ENCODE measurements at places on chromosomes 12 and 14.
A peak's percentile ranks its signal among the peaks of the same experiment; 100 is the strongest.

- DNase-seq, result no peak
Measured at GRCh38 chr12:26469421-26470180, 274.2 kb downstream of the SSPN start.

DNA sequence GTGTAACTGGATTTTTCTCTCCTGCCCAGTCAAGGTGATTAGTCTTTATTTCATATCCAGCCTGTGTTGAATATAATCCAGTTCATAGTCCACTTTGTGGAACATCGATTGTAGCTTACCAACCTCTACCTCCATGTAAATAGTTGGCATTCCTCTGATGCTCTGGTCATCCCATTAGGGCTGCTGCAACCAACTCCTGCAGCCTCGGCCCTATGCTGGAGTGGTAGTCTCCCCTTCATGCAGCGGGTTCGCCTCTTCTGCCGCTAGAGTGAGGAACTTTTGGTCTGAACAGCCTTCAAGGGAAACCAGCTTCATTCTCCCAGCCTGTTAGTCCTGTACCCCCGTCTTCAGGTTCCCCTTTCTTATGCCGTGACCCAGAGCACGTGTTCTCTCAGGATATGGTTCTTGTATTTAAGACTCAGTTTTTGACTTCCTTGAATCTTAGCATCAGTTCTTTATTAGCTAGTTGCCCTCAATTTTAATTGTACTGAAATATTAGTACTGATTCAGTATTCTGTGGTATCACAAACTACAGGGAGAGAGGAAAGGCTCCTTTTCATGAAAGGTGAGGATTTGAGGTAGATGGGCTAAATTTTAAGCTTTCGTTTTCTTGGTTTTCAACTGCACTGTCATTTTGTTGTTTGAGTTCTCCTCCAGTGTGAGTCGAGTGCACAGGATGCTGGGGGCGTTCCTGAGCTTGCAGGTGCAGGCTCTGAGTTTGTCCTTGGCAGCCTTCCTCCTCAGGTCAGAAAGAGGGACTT is 33.2 kb downstream of the ZNF664 start:
- no peak for DNase-seq

DNA sequence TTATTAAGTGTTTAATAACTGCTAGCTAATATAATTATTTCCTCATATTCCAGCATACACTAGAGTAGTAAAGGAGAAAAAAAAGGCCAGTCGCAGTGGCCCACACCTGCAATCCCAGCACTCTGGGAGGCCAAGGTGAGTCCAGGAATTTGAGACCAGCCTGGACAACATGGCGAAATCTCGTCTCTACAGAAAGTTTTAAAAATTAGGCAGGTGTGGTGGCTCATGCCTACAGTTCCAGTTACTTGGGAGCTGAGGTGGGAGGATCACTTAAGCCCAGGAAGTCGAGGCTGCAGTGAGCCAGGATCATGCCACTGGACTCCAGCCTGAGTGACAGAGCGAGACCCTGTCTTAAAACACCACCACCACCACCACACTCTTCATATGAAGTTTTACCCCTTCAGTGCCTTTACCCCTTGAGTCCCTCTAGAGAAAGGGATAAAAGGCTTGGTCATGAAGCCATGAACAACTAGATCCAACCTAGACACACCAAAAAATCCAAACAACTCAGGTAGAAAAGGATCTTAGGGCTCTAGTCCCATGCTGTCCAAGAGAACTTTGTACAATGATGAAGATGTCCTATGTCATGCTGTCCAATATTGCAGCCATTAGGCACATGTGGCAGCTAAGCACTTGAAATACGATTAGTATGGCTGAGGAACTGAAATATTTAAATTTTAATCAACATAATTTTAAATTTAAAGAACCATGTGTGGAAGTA is 29.6 kb downstream of the ATXN2 start:
- DNase-seq, result no peak

GRCh38 chr12:72491426-72491825 is 219.3 kb downstream of the TRHDE start:
- DNase-seq, result no peak

GRCh38 chr12:116045150-116045549 is 232.3 kb downstream of the MED13L start:
- DNase-seq, result no peak

GRCh38 chr12:88650715-88651114 is 70.4 kb upstream of the KITLG start:
- no peak for DNase-seq

DNA sequence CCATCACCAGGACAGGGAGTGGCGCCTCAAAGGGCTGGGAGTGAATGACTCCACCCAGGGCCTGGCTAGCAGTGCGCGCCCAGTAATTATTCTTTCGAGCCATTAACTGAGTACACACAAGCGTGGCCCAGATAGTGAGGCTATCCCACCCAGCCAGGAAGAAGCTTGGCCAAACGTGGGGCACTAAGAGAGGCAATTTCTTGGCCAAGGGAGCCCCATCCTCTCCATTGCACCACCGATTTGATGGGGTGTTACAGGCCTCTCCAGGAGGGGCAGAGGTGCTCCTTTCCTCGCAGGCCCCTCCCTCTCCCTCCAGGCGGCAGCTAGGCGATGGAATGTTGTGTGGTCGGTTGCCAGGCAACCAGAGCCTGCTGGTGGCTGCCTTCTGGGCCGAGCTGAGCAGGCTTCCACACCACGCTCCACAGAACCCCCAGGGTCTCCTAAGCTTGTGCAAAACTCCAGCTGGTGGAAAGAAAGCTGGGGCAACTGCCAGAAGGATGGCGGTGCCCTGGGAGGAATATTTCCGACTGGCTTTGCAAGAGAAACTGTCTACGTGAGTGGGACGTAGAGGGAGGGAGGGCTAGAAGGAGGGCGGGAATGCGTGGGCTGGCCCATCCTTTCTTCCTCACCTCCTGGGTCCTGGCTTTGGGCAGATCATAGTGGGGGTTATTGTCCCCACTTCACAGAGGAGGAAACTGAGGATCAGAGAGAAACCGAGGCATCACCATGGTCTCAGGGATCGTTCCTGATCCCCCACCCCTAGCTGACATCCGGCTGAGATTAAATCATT is at the start of gene CFAP73:
Gene CFAP73, plus strand, starts transcription at position 364 of the 790 bp plus-strand sequence. Its CDS starts 134 bp downstream, at position 498.
- no peak for DNase-seq

DNA sequence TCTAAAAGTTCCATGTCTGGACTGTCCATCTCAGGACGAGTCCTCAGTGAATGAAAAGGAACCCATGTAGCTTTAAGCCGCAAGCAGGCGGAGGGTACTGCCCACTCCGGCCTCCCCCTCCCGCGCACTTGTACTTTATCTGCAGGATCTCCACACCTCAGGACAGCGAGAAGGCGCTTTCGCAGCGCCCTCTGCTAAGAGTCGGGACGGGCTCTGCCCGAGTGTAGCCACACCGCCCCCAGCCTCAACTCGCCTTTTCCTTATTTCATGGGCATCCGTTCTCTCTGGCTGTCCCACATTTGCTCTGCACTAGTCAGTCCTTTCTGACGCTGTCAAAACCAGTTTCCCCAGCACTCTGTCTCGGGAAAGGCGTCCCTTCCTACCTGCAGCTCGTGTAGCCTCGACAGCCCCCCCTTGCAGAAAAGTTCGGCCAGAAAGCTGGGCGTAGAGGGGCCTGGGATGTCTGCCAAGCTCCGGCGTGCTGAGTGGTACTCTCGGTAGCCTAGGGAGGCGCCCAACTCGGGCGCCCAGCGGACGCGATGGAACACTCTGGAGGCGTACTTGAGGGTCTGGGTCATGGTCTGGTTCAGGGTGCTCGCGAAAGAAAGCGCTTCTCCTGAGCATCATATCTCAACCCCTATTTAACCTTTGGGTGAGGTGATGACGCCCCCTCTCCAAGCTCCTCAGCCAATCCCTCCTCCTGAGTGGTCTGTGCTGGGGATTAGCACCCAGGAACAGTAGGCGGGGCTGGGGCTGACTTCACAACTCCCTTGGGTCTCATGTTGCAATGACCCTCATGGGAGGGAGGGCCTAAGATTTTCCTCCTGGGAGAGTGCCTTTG is at the start of gene CYP27B1:
Gene CYP27B1, minus strand, starts transcription at position 615 of the 841 bp plus-strand sequence. Its CDS starts 37 bp downstream, at position 578.
- no peak for DNase-seq

- DNase-seq, result peak; percentile 10
Measured at GRCh38 chr12:104604070-104604994, 147.6 kb downstream of the CHST11 start.

DNA sequence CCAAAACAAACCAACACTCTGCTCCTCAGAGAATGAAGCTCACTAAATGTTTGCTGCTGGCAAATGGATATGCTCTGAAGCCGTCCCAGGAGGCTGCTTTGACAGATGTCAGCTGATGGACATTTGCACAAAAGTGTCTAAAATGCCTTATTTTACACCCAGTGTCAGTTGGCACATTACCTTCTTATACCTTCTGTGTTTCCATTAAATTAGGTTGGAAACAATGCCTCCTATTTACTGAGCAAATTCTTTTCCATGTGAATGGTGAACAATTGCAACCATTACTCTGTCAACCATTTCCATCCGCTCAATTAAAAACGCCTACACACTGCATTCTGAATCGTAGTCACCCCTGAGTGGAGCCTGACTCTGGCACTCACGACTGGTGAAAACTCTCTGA is 1679.9 kb upstream of the FLRT2 start:
- DNase-seq, result no peak

DNA sequence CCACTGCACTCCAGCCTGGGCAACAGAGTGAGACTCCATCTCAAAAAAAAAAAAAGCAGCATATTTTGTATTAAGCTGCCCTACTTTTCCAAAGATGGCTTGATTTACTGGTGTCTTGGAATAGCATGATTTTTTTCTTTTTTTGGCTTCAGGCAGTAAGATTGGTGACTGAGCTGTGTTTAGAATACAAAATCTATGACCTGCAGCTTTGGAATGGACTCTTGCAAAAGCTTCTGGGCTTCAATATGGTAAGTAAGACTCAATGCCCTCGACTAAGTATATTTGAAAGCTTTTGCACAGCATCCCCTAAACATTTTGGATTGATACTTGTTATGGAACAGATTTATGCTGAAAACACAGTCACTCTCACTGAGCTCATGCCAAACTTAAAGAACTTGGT is 87.8 kb downstream of the KNTC1 start:
- no peak for DNase-seq

GRCh38 chr14:95237958-95238340 is 80.6 kb upstream of the DICER1 start:
- no peak for DNase-seq

GRCh38 chr12:109330282-109331230 is 17.1 kb upstream of the MYO1H start:
- DNase-seq, result no peak

All from stimulated activated CD8-positive, alpha-beta memory T cell treated with anti-CD3 and anti-CD28 coated beads, Interleukin-2, amount 100 ng/mL, for 1 hour (primary cell).